ENCODE measurements at places on chromosomes 5 and 9.

- DNase-seq = peak; percentile 88
Measured at GRCh38 chr5:1111727-1112289, at the start of gene SLC12A7. TSS of gene SLC12A7 (minus strand) at chr5:1112063. CDS start at chr5:1111991, 72 bp downstream.

GRCh38 chr5:5381310-5381913 lies 41.1 kb upstream of the ICE1 start:
- DNase-seq = no peak

DNA sequence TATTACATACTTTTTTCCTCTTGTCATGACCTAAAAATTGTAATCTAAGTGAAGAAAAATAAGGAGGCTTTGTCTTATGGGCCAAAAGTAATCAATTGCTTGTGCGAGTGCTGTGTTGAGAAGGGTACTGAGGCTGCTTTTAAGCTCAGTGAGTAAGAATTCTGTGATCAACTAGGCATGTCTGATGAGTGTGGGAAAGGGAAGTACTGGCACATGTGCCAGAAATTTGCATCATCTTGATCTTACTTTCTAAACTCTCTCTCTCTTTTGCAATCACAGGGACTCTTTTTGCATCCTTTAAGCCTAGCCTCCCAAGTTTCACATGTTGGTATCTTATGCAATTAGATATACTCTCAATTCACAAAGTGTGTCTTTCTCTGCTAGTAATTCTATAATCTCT lies 329.9 kb downstream of the KIF4B start:
- DNase-seq = no peak

DNA sequence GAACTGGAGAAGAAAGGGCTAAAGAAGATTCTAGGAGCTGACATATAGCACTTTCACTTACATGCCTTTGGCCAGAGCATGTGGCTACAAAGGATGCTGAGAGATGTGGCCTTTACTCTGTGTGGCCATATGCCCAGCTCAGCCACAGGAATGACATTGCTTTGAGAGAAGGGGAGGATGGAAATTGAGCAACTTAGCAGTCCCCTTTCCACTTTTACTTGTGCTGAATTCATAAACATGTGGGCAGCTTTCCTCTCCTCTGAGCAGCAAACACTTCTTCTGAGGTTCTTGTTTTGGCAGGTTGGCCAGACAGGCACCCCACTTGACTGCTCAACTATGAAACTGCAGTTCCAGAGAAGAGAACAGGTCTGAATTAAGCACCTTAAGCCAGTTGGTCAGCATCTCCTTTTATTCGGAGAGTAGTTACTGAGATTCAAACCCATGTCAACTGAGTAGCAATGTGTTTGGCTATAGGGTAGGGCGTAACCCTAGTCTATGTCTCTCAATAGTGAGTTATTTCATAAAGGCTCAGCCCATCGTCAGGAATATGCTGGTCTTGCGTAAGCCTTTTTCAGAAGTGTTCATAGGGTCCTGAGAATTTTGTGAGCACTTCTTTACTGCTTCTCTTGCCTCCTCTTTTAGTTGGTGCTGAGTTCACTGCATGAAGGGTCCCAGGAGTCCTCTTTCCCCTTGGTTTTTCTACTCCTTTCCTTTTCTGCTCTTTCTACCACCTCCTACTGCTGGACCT lies 134.5 kb downstream of the PALM2AKAP2 start:
- DNase-seq = no peak

- DNase-seq = no peak
Measured at GRCh38 chr9:131853434-131853833, 113.6 kb upstream of the RAPGEF1 start.

DNA sequence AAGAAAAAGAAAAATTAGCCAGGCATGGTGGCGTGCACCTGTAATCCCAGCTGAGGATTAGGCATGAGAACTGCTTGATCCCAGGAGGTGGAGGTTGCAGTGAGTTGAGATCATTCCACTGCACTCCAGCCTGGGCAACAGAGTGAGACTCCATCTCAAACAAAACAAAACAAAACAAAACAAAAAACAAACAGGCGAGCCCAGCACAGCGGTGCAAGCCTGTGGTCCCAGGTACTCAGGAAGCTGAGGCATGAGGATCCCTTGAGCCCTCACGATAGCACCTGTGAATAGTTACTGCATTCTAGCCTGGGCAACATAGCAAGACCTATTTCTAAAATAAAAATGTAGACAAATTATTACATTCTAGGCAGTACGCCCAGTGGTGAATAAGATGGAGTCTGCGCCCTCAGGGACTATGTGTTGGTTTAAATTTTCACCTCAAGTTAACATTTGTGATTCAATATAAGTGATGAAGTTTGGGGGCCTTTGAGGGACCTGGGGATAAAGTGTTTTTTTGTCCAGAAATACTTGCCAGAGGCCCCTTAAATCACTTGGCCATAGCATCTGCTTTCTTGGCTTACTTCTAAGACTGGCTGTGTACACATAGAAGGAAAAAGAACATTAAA lies 3.4 kb upstream of the GAPVD1 start:
- DNase-seq = no peak

DNA sequence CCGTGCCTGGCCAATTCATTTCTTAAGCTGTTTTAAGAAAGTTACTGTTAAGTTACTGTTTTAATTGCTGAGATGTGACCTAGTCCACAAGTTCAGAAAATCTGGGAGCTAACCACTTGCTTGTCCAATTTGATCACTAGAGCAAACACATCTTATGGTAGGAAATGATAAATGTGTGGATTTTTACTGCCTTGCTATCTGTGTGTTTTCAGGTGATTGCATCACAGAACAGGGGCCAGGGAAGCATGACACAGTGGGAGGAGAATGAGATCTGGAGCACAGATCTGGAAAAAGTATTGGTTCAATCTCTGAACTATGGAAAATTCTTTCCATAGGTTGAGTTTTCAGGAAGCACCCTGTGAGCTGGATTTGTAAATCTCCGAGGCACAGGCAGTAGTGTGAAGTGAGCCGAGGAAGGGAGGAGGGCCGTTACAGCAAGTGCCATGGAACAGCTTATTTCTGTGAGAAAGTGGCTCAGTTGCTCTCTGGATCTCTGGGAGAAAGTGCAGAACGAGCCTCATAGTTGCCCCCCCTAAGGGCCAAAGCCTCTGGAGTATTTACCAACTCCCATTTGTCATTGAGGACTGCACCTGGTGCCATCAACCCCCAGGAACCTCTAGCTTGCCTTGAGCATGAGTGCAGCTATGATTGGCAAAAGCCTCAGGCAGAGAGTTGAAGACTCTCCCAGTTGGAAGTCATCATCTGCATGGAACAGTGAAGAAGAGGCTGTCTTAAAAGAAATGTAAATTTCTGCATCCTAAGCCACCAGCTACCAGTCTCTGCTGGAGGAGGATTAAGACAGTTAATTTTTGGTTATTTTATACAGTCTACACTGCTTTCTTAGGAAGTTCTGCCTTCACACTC lies 161.8 kb upstream of the CLINT1 start:
- no peak for DNase-seq

DNA sequence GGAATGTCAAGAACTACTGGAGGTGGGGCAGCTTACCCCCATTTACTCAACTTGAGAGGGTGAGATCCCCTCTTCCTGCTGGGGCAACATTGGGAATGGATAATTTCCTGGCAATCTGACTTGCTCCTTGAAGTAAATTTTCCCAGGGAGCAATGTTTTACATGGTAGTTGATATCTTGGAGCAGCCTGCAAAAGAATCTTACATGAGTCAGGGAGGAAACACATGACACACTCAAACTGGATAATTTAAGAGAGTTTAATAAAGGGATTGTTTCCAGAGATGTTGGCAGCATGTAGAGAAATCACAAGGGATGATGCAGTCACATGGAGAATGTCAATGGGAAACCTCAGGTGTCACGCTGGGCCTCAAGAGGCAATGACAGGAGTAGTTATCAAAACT lies 212.5 kb downstream of the GAS1 start:
- no peak for DNase-seq

- DNase-seq = no peak
Measured at GRCh38 chr5:124463851-124464250, 282.6 kb downstream of the ZNF608 start.

DNA sequence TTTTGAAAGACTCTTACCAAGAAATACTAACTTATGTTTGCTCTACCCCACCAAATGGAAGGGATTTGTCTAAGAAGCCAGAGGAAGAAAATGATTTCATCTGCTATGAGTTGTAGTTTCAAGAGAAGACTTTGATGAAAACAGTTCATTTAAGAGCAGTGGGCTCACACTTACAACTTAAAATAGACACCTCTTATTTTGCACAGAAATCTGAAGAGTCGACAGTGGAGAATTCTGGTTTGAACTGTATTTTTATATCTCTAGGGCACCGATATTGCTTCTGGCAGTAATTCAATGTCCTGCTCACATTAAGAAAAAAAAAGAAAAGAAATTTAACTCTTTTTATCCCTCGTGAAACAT lies 1.9 kb upstream of the DAB2 start:
- no peak for DNase-seq

GRCh38 chr9:97756991-97757390 lies 59.9 kb upstream of the XPA start:
- no peak for DNase-seq

- DNase-seq = no peak
Measured at GRCh38 chr5:62354028-62354874, 48.2 kb downstream of the KIF2A start.

DNA sequence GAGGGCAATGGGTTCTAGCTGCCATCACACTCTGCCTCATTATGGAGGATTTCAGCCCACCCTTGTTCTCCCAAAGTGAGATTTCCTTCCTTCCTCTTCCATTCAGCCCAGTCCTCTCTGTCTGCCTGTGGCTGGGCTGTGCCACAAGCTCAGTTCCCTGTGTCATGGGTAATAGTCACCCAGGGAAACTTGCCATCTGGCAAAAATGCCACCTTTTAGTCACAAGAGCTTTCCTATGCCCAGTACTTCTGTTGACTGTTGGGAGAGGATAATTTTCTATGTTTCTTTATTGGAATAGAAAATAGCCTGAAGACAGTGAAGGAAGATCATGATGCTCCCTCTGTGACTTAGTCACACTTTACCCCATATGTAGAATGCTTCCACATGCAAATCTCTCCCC lies 71.4 kb downstream of the TLR4 start:
- no peak for DNase-seq

DNA sequence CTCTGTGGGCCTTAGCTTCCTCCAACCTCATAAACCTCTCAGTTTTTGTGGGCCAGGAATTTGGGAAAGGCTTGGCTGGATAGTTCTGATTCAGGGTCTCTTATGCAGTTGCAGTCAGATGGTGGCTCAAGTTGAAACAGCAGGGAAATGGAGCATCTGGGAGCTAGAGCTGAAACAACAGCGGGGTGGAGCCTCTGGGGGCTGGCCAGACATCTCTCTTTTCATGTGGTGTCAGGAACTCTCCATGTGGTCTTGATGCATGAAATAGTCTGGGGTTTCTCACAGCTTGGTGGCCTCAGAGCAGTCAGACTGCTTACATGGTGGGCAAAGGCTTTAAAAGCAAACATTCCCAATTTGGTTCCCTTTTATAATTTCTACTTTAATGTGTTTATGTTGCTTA lies 13.5 kb downstream of the ZNF346 start:
- no peak for DNase-seq

DNA sequence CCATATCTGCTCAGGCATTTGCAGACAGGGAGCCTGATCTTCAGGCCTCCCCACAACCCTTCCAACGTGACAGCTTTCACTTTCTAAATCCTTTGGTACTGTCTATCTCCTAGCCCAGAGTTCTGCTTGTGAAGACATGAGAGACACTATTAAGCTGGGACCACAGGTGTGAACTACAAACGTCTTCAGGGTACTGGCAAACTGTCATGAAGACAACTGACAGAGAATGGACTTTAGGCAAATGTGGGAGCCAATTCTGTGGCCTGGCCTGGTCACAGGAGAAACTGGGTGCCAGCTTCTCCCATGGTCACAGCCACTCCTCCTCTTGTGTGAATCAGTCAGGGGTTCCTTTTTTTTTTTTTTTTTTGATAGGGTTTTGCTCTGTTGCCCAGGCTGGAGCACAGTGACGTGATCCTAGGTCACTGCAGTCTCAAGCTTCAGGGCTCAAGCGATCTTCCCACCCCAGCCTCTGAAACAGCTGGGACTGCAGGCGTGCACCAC lies 10.4 kb downstream of the TRIM14 start:
- no peak for DNase-seq

GRCh38 chr9:127987103-127987614 lies 6.4 kb upstream of the EEIG1 start:
- DNase-seq = no peak

- DNase-seq = no peak
Measured at GRCh38 chr5:111198281-111198966, 25.8 kb upstream of the CAMK4 start.

DNA sequence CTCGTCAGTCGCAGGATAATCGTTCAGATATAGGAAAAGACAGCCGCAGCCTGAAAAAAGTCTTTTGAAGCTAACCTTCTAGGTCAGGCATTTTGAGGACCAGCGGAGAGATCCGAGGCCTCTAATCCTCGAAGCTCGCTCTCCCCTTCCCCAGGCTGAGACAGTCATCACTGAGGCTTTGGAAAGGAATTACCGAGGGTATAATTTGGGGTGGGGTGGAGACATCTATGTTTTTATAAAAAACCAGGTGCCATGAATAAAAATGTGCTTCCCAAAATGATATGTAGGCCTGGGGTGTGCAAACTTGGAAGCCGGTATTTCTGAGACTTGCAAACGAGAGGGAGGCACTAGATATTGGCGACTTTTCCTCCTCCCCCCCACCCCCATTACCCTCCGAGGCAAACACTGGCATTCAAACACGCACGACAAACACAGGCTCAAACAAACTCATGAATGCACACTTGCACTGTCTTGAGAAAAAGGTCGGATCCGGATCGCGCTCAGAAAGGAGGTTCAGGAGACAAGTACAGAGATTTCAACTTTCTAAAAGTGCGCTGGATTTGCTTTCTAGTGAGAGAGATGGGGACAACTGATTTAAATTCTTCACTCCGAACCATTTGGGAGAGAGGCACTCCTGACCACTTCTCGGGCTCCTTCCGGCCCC lies 935 bp upstream of the MSX2 start:
- no peak for DNase-seq

DNA sequence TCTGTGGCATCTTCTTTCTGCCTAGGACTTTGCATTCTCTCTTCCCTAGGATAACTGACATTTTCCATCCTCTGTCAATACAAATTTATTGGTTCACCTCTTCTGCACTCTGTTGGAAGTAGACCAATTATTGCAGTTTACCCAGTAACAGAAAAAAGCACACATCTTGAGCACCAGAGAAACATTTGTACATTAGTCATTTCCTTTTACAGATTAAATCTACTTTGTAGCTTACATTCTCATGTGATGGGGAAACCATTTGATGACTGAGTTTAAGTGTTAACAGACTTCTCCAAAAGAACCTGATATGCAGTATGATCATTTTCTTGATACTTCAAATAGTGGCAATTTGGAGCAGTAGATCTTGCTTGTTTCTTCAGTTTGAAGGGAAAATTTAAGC lies 1098.8 kb downstream of the DTWD2 start:
- no peak for DNase-seq

Data from upper lobe of right lung (tissue), 1 donor.